Fibroblast of the conjunctiva (primary cell): ENCODE measurements at places on chromosomes 16 and 17.
A peak's percentile ranks its signal among the peaks of the same experiment; 100 is the strongest.

DNA sequence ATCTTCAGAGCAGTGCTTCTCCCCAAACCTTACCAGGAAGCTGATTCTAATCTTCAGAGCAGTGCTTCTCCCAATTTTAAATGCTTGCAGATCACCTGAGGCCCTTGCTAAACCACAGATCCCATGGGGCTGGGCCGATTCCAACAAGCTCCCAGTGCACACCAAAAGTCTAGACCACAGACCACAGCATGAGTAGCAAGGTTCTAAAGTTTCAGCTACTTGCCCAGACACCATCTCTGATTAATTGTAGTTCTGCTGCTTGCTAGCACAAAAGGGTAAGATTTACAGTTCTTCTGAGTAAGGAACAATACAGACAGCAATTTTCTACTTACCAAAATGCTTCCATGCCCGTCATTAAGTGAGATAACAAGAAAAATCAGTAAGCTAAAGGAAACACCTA, 12.2 kb downstream of the CLEC3A start:
- no peak for DNase-seq

- DNase-seq = no peak
Observed at GRCh38 chr16:84836967-84837366, 17.2 kb downstream of the CRISPLD2 start.

- no peak for DNase-seq
Observed at GRCh38 chr16:79303959-79304387, 296.6 kb downstream of the MAF start.

GRCh38 chr17:30267625-30268024, 24.1 kb downstream of the BLMH start:
- DNase-seq = no peak

- DNase-seq = peak; percentile 86
Observed at GRCh38 chr17:72683506-72684404, 408.7 kb downstream of the SLC39A11 start.

DNA sequence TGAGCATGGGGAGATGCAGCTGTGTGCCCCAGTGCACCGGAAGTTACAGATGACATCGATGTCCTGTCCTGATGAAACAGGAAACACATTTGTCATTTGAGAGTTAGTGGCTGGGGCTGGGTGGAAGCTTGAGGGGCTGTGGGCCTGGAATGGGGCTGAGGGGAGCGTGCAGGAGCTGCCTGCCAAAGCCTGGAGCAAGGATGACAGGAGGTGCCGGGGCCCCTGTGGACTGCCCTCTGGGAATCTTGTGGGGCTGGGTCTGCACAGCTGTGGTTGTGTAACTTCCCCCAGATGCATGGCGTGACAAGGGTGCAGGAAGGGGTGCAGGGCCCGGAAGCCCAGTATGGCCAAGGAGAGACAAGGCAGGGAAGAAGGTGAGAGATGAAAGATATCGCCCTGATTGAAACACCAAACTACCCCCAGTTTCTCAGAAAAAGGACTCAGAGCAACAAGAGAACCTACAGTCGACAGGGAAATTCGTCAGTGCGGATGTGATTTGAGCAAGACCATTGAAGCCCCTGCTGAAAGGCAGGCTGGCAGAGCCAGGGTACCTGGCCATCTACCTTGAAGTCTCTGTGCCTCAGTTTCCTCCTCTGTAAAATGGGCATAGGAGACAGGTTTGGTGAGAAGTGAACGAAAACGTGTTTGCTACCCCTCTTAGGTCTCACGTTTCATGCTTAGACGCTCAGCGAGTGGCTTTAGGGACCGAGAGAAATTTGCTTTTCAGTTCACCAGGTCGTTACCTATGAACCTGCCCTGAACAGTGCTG, 8.8 kb downstream of the MMP25 start:
- DNase-seq = no peak

DNA sequence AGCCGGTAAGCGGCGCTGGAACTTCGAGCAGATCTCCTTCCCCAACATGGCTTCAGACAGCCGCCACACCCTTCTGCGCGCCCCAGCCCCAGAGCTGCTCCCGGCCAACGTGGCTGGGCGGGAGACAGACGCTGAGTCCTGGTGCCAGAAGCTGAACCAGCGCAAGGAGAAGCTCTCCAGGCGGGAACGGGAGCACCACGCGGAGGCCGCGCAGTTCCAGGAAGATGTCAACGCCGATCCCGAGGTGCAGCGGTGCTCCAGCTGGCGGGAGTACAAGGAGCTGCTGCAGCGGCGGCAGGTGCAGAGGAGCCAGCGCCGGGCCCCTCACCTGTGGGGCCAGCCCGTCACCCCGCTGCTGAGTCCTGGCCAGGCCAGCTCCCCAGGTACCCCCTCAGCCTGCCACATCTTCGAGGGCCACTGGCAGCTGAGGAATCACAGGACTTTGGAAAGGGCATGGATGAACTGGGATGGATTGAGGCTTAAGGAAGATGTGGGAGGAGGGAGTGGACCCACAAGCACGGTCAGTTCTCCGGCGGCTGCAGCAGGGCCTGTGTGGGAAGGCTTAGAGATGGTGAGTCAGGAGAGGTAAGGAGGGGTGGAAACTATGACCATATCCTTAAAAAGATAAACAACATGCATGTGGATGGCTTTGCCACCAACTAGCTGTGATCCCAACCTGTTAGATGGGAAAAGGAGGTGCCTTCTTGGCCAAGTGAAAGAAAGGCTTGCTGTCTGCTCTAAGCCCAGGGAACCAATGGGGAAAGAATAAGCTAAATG, 3.4 kb upstream of the LLGL2 start:
- no peak for DNase-seq

DNA sequence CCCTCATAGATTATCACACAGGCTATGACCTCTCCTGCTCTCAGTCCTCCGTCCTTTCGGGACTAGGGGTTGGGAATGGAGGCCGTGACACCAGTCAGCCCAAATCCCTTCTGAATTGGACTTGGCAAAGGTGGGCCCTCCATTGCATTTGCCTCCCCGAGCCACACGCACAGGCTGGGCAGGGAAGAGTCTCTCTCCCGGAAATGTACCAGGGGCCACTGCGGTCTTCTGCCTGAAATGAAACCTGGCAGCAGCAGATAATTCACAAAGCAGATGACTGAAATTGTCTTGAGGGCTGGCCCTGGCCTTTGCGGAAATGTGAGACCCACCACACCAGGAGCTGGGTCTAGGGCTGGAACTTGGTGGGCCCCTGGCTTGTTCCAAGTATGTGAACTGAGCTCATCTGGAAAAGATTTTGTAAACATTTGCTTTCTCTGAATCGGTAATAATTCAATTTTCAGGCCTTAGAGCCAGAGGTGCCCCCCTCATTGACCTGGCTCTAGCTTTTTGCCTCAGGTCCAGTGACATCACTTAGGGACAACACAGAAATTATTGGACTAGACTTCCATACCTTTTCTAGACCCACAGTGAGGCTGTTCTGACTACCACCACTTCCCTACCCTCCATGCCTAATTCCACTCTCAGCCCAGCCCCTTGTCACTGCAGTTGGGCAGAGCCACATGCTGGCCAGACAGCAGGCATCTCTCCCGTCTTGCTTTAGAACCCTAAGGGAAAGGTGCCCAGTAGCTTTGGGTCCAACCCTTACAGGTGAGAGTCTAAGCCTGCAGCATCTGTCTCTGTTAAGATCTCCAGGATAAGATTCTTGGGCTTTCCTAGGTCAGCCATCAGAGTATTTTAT, 75.2 kb downstream of the CCDC182 start:
- no peak for DNase-seq

GRCh38 chr16:86757704-86758040, 179.3 kb downstream of the FOXL1 start:
- no peak for DNase-seq

DNA sequence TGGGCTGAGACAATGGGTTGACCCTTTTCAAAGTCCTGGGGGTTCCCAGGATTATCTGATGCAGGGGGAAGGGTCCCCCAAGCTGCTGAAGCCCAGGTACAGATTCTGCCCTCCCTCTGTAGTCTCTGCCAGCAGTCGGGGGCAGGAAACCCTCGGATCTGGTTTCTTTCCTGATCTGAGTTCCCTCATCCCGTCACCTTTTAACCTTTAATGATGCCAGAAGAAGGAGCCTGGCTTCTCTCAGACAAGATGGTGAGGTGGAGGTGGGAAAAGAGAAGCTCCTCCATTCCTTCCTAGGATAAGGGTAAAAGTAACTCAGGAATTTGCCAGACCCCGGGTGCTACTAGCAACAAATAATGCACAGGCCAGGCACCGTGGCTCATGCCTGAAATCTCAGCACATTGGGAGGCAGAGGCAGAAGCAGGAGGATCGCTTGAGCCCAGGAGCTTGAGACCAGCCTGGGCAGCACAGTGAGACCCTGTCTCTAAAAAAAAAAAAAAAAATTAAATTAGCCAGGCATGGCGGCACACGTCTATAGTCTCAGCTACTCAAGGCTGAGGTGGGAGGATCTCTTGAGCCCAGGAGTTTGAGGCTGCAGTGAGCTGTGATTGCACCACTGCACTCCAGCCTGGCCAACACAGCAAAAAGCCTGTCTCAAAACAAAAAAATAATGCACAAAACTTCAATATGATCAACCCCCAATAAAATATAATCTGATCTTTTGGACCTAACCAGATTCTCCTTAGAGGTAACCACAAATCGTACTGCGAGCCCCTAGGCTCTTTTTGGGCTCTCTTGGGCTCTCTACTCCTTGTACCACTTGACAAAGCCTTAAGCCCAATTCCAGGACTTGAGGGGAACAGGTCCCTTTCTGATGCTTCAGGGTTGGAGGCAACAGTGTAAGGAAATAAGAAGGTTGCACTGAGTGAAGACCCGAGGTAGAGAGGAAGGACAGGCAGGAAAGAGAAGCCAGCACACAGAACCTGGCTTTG, 5.7 kb downstream of the CDC42EP4 start:
- DNase-seq = no peak

DNA sequence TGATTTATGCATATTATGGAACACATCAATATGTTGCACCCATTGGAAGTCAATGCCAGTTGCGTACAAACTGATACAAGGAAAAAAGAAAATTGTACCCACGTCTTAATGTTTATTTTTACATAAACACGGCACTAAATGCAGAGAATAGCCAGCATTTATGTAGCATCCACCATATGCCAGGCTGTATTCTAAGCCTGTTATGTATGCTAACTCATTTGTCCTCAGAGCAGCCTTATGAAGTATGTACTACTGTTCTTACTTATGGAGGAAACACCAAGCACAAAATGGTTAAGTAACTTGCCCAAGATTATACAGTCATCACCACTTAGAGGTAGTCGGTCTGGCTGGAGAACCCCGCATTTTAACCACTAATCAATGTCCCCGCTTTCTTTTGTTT, 837.9 kb upstream of the RBFOX1 start:
- DNase-seq = no peak

- DNase-seq = no peak
Observed at GRCh38 chr17:51087072-51087757, 33.5 kb downstream of the SPAG9 start.

DNA sequence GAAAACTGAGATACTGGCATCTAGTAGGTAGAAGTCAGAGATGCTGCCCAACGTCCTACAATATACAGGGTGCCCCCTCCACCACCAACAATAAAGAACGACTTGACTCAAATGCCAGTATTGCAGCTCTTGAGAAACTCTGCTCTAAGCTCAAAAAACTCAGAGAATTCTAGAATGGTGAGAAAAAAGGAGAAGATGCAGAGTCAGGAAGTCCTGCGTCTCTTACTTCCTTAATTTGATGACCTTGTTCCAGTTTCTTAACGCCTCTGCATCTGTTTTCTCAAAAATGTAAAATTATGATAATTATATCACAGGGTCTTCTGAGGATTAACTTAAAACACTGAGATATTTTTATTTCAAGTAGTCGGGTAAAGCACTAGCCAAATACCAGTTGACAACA, 1.7 kb upstream of the HSBP1 start:
- DNase-seq = no peak

DNA sequence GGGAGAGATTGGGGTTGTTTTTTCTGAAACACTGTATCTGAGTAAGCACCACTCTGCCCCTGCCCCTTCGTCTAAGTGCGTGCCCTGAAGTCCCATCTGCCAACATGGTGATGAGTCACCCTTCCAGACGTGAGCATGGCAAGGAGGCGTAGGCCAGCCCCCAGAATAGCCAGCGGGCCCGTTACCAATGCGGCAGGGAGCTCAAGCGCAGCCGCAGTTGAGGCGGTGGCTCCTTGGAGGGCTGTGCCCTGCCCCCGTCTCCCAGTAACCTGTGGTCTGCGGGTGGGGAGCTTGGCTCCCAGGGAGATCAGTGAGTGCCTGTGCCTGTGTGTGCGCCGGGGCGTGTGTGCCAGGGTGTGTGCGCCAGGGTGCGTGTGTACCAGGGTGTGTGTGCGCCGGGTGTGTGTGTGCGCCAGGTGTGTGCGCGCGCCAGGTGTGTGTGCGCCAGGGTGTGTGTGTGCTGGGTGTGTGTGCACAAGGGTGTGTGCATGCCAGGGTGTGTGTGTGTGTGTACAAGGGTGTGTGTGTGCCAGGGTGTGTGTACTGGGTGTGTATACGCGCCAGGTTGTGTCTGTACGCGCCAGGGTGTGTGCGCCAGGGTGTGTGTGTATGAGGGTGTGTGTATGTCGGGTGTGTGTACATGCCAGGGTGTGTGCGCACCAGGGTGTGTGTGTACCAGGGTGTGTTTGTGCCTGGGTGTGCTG, 98.6 kb upstream of the CHMP6 start:
- peak; percentile 43 for DNase-seq

- DNase-seq = no peak
Observed at GRCh38 chr16:12569061-12569460, 234.6 kb downstream of the CPPED1 start.
